ENCODE measurements at places on chromosomes 16 and 17.

DNA sequence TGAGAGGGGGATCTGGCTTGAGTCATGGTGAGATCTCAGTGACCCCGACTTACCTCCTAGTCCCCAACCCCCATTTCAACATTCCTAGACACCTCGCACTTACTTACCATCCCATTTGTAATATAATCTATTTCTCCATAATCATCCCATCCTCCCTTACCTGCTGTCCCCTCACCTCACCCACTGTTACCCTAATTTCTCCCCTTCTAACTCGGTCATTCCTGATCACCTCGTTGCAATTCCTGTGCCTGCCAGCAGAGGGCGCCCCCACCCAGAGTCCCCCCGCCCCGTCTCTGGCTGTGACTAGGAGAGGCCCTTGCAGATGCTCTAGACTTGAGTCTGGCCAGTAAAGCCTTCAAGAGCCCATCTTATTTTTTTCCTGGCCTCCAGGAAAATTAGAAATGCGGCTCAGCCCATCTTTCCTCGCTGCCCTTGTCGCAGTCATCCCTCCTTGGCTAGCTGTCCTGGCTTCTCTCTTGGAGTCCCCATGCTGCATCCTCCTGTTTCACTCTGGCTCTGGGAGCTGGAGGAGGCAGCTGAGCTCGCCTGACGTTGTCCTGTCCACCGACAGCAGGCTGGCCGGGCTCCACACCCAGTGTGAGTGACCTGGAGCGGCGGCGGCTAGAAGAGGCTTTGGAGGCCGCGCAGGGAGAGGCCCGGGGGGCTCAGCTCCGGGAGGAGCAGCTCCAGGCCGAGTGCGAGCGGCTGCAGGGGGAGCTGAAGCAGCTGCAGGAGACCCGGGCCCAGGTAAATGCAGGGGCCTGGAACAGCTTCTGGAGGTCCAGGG, 5.0 kb downstream of the TBKBP1 start:
- peak; percentile 22 for DNase-seq

DNA sequence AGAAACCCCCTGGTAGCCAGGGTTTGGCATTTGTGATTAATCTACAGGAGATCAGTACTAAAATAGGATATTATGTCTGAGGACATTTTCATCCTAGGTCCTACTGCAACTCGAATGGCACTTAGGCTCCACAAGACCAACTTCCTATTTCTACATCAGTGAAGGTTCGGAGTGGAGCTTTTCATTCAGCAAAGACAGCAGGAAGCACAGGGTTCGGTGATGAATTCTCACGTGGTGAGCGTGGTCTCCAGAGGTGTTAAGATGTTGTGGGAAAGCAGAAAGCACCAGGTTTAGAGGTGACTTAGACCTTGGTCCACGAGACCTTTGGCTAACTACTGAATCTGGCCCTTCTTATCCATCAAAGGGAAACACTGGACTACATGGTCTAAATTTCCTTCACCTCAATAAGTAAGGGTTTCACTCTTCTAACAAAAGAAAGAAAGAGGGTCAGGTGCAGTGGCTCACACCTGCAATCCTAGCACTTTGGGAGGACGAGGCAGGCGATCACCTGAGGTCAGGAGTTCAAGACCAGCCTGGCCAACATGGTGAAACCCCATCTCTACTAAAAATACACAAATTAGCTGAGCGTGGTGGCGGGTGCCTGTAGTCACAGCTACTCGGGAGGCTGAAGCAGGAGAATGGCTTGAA, 13.9 kb upstream of the HELZ start:
- no peak for DNase-seq

DNA sequence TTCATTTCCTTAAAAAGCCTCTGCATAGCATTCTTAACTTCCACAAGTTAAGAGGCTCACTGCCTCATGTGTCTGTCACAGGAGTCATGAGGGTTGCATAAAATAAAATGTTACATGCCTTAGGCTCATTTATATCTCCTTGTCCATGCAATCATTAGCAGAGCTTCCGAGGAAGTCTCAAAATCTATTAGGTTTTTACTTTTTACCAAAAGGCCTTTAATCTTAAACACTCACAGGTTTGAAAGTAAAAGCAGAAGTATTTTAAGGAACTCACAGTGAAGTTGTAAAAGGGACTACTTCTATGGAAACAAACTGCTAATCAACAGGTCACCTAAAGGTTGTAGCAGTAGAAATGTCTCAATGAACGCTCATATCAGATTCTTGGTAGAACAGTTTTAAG, 5.2 kb upstream of the ATP6V0A1 start:
- DNase-seq, result no peak

DNA sequence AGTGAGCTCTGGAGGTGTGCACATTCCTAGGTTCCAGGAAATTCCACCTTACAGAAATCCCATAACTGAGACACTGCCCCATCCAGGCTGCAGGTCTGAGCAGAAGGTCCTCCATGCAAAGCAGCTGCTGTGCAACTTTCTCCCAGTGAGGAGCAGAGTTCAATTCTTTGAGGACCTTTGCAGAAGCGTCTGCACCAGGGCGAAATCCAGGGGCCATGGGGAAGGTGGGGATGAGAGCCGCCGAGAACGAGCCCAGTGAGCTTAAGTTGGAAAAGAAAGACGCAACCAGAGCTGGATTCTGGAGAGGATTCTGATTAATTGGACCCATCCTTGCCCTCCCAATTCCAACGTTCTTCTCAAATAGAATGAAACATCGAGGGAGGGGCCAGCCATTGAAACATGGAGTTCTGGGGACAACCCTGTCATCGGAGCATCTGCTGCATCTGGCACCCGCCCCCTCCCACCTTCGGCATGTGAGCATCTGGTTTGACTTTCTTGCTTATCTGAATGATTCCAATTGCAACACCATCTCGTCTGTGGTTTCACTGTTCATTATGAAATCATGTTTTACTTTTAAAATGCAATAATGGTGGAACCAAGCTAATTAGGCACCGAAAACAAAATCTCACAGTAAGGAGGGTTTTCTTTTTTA, 190.6 kb upstream of the FOXF1 start:
- DNase-seq, result no peak

DNA sequence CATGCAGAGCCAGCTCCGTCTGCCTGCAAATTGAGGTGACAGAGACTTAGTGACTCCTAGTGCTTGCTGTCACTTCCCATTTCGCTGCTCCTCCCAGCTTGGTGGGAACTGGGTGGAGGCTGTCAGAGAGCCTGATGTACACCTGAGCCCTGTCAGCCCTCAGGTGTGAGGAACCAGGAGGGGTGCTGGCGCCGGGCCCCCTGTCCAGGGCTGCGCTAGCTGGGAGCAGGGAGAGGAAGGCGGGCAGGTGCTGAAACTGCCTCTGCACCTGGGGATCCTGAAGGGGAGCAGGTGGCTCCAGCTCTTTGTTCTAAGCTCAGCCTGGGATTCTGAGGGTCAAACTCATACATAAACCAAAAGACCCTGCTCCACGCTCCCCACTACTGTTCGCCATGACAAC, 10.8 kb upstream of the WSCD1 start:
- DNase-seq, result no peak

- DNase-seq, result no peak
These were observed 3.6 kb upstream of the HS3ST3B1 start for GRCh38 chr17:14297161-14297851.

DNA sequence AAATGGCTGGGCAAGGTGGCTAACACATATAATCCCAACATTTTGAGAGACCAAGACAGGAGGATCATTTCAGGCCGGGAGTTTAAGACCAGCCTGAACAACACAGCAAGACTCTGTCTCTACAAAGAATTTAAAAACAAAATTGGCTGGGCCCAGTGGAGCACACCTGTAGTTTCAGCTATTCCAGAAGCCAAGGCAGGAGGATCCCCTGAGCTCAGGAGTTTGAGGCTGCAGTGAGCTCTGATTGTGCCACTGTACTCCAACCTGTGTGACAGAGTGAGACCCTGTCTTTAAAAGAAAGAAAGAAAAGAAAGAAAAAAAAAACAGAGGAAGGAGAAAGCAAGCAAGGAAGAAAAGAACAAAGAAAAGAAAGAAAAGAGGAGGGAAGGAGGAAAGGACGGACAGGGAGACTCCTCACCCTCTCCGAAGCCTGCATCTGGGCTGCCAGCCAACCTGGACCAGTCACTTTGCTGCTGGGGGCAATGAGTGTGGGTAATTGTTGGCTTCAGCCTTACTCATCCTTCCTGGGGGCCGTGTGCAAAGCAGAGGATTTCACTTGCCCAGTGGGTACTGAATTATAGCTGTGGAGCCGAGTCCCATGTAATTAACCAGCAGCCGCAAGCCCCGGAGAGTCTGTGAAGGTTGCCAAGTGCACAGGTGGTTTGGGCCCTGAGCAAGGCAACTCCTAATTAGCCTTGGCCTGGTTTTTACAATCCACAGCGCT, 6.7 kb upstream of the MT4 start:
- DNase-seq, result peak; percentile 41

All from NCI-H524 (cell line).